Kidney tubule cell (primary cell): ENCODE measurements at places on chromosomes 11 and 22.

DNA sequence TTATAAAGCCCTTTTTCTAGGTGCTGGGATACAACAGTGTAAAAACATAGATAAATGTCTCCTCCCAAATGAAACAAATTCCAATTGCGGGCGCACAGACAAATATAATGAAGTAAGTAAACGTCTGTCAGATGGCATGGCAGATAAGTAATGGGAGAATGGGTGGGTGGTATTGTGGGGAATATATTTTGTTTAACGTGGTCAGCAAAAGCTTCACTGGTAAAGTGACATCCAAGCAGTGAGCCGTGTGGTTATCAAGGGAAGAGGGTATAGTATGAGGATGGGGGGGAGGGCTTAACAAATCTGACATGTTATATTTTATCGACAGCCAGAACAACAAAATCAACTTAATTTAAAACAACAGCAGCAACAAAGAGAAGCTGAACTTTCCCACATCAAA lies 1.2 kb downstream of the SVIP start:
- no peak for DNase-seq

DNA sequence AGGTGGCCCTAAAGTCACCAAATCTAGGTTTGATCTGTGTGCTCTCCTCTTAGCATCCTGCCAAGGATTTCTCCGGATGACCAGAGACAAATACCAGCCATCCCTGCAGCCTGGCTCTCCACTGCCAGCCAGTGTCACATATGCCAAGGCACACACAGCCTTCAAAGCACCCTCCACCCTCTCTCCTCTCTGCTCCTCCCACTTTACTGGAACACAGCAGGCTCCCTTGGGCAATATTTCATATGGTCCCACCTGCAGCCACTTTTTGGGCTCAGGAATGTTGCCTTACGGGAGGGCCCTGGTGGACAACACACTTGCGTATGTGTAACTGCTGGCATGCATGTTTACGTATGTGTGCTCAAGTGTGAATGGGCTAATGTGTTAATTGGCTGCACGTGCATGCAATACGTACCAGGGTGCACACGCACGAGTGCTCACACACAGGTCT lies 183.9 kb downstream of the CEP164 start:
- DNase-seq = no peak

- DNase-seq = peak; percentile 3
Measured at GRCh38 chr11:88520391-88520790, 182.9 kb upstream of the CTSC start.

DNA sequence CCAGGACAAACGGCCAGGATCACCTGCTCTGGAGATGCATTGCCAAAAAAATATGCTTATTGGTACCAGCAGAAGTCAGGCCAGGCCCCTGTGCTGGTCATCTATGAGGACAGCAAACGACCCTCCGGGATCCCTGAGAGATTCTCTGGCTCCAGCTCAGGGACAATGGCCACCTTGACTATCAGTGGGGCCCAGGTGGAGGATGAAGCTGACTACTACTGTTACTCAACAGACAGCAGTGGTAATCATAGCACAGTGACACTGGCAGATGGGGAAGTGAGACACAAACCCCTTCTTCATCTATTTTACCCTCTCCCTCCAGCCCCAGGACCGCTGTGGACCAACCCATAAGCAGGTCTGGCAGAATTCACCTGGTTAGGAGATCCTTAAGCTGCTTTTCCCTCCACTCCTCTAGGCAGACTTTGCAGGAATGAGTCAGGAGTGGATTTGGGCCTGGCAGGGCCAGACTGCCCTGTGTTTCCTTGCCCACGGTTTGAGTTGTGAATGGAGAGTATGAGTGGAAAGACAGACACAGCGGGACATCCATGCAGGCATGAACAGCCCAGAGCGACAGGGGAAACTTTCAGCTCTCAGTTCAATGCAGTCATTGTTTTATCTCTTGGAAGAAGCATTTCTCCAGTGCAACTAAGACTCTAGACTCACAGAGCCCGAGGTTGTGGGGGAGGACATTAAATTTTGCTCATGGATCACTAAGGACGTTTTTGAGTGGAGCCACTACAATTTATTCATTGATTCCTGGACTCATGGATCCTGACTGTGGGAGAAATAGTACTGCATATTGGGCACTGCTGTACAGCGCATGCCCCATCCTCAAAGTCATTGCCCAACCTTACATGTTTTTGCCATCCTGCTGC lies 75.3 kb upstream of the IGLL5 start:
- DNase-seq = no peak

DNA sequence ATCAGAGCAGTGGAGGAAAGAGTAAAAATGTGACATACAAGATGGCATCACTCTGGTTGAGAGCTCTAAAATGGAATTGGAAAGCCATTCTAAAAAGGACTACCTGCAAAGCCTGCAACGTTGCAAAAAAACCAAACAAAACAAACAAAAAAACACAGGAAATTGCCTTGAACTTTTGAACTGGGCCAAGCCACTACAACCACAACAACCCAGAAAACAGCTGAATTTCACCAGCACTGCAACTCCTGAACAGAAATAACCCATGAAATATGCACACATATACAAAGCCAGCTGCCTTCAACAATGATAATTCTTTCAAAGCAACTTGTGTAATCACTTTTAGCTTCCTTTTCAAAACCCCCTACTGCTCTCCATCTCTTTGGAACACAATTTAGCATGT lies 326.6 kb upstream of the LRRC4C start:
- DNase-seq = no peak

GRCh38 chr11:1509626-1510255 lies 23.2 kb upstream of the MOB2 start:
- DNase-seq = no peak

DNA sequence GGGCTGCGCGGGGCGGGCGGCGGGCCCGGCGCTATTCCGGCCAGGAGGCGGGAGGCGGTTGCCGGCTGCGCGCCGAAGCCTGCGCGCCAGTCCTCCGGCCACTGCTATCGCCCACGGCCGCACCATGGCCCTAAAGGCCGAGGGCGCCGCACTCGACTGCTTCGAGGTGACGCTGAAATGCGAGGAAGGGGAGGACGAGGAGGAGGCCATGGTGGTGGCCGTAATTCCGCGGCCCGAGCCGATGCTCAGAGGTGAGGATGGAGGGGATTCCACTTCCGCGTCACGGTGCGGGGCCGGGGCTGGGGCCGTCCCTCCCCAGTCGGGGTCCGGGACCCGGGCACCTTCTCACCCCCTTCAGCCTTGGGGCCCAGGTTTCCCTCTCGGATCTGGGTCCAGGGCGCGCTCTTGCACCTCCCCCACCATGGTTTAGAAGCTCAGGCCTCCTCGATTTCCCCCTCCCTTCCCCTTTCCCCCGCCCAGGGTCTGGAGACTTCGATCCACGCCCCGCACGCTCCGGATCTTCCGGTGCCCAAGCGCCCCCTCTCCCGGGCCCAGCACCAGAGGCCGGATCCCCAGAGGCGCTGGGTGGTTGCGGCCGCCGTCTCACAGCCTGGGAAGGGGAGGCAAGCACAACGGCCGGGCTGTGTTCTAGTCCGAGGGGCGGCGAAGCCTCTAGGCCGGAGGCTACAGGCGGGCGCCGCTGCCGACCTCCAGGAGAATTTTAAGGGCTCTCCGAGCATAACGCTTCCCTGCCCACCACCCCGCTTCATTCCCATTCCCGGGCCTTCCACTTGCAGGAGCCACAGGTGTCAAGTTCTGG lies 517 bp downstream of the SPINDOC start:
- peak; percentile 47 for DNase-seq

DNA sequence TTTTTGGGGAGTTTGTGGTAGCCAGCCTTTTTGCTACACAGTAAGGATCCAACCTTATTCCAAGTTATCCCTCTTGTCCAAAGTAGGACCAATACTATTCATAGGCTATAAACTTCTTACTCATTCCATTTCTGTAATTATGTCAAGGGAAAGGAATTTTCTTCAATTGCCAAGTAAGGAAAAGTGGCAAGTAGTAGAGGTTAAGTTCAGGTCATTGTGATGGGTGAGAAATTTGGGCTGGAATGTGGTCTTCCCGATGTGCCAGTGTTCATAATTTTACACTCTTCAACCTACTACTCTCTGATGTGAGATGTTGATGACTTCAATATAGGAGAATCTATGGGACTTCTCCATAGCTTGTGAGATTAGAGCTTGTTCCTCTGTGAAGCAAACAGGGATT lies 648.8 kb downstream of the METTL15 start:
- DNase-seq = peak; percentile 96

DNA sequence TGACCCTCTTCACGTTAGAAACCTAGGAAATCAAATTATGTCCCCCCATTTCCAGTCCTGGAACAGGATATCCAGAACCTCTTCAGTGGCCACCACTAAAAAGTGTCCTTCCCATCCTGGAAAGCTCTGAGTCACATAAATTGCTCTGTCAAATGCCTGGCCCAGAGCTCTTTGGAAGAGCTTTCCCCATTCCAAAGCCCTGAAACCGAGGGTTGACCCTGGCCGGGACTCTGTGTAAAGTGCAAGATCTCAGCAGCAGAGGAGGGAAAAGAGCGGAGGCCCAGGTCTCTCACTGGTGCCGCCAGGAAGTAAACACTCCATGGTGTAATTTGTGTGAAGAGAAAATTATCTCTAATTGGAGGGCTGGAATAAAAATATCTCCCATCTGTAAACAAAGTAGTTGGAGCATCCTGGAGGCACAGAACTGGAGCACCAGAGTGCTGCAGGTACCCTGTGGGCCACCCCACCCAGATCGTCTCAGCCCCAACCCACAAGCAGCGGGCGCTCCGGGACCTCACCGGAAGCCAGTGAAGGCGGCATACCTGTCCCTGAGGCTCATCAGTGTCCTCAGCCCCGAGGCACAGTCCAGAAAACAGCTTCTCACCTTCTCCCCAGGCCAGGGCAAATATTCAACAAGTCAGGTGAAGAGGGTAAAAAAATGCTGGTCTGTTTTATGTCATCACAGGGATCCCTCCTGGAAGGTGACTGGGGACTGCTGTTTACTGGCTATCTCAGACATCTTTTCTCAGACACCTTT lies 4.7 kb upstream of the JAM3 start:
- no peak for DNase-seq

DNA sequence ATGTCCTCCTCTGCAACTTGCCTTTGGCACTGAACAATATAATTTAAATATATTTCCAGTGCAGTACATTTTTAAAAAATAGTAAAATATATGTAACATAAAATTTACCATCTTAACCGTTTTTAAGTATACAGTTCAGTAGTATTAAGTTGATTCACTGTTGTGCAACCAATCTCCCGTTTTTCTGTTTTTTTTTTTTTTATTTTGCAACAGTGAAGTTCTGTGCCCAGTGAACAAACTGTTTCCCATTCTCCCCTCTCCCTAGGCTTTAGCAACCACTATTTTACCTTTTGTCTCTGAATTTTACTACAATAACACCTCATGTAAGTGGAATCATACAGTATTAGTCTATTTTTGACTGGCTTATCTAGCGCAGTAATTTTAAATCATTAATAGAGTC lies 13.8 kb downstream of the PRRG4 start:
- no peak for DNase-seq

GRCh38 chr11:70595452-70595851 lies 197.1 kb downstream of the CTTN start:
- DNase-seq = no peak

DNA sequence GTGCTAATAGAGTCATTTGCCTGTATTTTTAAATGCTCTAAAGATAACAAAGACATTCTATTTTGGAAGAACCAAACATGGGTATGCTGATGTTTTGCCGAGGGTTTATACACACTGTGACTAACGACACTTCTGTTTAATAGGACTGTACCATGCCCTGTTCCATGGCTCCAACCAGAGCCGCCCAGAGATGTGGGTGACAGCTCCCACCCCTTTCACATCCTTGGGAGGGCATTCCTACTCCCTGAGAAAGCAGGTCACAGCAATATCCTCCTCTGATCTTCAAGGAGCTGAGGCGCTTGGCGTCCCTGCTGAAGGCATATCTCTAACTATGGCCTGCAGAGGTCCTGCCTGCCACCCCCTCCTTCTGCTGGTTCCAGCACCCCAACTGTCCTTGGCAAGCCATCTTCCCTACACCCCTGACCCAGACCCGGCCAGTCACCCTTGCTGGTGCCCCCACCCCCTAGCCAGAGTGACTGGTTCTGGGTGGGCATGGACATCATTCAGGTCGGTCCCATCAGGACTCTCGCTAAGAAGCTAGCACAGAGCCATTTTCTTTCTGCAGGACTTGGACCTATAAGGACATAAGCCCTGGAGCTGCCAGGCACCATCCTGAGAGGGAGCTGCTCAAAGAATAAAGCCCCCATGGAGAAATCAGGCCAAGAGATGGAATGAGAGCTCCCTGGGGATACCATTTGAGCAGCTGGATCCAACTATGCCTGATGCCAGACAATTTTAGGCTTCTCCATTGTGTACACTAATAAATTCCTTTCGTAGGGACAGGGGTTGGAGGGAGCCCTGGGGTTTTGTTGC lies 381.3 kb downstream of the CTTN start:
- DNase-seq = no peak

DNA sequence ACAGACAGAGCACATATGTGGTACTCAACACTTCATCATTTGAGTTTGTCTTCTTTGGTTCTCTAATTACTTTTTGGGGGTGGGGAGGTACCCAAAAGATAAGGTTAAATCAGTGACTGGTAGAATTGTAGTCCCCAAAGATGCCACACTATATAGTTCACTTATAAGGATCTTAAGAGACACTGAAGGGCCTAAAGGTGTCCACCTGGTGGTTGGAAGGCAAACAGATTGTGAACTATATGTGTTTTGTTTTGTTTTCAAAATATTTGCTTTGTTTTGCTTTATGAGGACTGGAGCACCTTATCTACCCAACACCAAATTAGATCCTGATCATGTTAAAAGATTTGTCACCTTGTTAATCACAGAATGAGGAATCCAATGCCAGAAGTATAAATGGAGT lies 136.1 kb downstream of the DCDC1 start:
- DNase-seq = peak; percentile 18

- DNase-seq = no peak
Measured at GRCh38 chr11:128407962-128408361, 179.4 kb downstream of the ETS1 start.

- DNase-seq = peak; percentile 59
Measured at GRCh38 chr11:122108192-122108799, 7.7 kb downstream of the BLID start.

DNA sequence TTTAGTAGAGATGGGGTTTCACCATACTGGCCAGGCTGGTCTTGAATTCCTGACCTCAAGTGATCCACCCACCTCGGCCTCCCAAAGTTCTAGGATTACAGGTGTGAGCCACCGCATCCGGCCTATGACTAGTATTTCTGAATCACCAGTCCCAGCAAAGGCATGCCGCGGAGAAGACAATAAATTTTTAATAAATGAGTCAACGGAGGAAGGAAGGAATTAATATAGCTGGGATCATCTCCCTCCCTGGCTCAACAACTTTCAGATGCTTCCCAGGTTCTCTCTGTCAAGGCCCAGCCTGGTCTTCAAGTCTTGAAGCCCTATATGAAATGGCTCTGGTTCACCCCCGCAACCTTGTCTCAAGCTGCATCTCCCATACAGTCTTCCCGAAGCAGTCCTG lies 45.7 kb downstream of the CYTH4 start:
- peak; percentile 93 for DNase-seq

DNA sequence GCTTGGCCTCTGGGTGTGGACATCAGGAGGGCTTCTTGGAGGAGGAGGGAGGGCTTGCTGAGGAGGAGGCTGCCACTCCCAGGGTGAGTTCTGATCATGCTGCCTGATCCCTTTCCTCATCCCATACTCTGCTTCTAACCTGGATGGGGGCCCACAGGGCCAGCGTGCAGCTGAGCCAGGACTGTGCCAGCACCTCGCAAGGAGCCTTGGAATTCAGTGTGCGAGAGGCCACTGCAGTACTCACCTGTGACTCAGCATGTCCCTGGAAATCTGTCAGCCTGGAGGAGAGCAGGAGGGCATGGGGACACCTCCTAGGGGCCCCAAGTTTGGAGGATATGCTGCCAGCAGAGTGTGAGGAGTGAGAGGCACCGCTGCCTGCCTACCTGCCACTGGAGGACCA lies 4.2 kb upstream of the GAB4 start:
- no peak for DNase-seq

- DNase-seq = no peak
Measured at GRCh38 chr11:134503100-134503499, 91.1 kb upstream of the B3GAT1 start.
